ENCODE measurements at places on chromosomes 5 and 9.
A peak's percentile ranks its signal among the peaks of the same experiment; 100 is the strongest.

DNA sequence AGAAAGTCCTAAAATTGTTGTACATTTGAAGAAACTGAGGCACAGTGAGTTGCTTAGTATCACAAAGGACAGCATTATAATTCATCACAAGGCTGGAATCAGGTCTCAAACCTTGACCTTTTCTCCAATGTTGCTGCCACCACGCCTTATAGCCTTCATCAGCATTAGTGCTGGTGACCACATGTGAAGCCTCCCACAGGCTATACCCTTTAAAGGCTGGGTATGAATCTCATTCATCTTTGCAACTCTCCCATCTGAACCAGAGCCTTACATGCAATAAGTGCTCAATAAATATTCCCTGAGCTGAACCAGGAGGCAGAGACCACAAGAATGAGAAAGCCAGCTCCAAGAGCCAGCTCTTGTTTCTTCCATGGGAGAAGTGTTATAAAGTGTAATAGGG, 104.7 kb downstream of the SPOCK1 start:
- no peak for DNase-seq

GRCh38 chr9:135802876-135803419, 101.0 kb downstream of the KCNT1 start:
- DNase-seq, result no peak

- peak; percentile 13 for DNase-seq
Observed at GRCh38 chr9:89313842-89314241, 2.8 kb downstream of the CKS2 start.

GRCh38 chr9:81388831-81389230, 300.5 kb downstream of the TLE1 start:
- no peak for DNase-seq

All from MV-4-11 (cell line).